Stimulated activated CD4-positive, alpha-beta T cell treated with anti-CD3 and anti-CD28 coated beads, Interleukin-1b, Interleukin-23, amount 100 ng/mL, for 4 hours (primary cell): ENCODE measurements at places on chromosomes 1 and 21.

- DNase-seq: no peak
Observed at GRCh38 chr1:155226910-155227260, 18.4 kb downstream of the MTX1 start.

DNA sequence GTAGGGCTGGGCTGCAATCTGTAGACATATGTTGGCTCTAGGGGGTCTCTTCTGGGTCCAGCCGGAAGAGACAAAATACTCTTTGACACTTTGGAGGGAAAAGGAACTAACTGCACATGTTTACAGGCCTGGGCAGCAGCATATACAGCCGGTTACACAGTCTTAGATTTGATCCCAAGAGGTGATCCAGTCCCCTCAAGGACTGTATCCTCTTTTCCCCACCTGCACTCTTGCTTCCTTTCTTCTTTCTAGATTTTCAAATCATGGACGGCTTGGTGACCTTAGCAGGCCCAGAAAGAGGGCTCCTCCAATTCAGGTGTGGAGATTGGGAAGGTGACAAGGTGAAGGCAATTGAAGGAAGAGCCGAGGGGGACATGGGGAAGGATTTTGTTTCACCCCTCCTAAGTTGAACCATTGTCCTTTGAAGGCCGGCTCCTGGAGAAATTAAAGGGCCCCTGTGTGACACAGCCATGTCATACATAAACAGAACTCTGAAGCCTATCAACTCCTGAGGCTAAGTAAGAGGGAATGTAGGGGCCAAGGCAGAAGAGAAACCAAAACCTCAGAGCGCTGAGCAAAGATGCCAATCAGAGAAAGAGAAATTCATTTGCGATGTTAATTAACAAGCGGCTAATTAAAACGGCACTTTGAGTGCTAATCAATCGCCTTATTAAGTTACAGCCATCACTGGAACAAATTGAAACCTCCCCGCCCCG, 5.9 kb upstream of the BARHL2 start:
- DNase-seq: no peak

DNA sequence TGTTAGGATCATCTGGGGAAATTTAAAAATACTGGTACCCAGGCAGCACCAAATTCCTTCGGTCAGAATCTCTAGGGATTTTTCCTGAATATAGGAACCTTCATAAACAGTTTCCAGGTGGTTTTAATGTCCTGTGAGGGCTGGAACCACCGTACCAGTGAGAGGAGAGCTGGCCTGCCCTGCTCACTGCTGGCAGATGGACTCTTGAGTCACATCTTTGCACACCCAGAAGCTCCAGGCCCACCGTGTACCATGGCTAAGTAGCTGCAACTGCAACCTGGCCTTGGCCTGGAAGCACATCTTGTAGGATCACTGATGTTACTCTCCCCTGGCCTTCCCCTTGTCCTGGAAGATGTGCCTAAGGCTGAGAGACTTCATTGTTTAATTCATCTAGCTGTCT, 181.5 kb downstream of the DISC1 start:
- DNase-seq: no peak

DNA sequence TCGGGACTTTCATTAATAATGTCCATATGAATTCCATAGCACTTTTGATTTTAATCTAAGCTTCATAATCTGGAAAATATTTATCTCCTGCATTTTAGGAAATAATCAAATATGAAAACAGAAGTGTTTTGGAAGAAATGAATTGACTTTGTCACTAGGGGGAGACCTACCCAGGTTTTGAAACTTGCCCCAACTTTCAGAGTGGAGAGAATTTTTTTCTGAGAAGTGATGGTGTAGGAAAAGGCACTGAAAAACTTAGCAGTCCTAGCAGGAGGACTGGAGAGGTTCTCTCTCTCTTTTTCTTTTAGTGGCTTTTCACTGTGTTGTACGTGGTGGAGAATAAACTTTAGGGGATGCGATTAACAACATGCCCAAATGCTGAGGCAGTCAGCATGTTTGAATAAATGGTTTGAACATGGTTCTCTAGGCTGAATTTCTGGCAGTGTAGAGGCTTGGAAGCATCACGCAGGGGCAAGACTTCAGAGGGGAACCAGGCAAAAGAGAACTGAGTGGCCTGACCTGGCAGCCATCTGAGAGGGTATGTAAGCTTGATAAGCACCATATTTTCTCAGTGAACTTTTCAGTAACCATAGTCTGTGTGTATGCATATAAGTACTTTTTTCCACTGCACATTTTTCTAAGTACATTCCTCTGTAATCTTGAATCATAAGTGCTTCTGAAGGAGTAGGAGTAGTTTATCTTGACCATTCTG, 68.3 kb upstream of the NEK7 start:
- DNase-seq: peak; percentile 2
